ENCODE measurements at places on chromosomes 11 and 22. TPM values are rescaled to one million over a fixed set of nuclear protein-coding genes. Genes with fewer than 3 reads are reported as not detected.

The C11orf42 gene
- total RNA-seq = not detected

The CALCA gene
- not detected for total RNA-seq

The BTG4 gene
- total RNA-seq = not detected

The TRIM51 gene
- total RNA-seq = not detected

The GAB4 gene
- not detected for total RNA-seq

The HPX gene
- 0.67 TPM for total RNA-seq

Measured in vein endothelial cell (primary cell).